ENCODE measurements at places on chromosomes 4 and X.

GRCh38 chr4:5827108-5828004 is 65.5 kb downstream of the CRMP1 start:
- DNase-seq = no peak

- DNase-seq = peak; percentile 90
These were observed at the start of gene FOXO4 for GRCh38 chrX:71095555-71095980. Gene FOXO4, plus strand, starts transcription at chrX:71095851. Its CDS starts 678 bp downstream, at chrX:71096529.

DNA sequence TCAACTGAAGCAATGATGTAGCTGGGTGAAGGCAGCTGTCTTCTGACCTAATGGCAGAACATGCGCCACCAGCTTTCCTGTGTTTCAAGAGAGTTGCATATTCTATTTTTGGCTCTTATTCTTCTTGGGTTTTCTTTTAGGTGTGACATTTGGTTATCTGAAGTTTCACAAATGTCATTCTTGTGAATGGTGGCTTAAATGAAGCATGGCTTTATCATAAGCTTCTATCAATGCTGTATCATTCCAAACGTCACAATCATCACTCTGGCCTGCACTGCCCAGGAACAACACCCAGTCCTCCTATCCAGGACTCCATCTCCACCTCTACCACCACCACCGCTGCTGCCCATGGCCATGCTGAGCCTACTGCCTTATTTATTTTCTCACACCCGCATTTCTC is 69.7 kb upstream of the WWC2 start:
- DNase-seq = no peak

DNA sequence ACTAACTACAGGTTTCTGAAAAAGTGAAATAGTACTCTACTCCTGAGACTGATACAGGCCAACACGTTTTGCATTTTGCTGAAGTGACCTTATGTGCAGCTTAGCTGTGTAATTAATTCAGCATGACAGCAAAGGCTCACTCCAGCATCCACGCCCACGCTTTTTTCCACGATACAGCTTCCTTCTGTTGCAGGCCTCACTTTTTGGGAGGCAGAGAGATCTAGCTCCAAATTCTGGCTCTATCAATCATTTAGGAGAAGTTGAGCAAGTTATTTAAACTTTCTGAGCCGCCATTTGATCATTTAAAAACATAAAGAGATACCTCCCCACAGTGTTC is 160.3 kb downstream of the AFAP1 start:
- DNase-seq = no peak

DNA sequence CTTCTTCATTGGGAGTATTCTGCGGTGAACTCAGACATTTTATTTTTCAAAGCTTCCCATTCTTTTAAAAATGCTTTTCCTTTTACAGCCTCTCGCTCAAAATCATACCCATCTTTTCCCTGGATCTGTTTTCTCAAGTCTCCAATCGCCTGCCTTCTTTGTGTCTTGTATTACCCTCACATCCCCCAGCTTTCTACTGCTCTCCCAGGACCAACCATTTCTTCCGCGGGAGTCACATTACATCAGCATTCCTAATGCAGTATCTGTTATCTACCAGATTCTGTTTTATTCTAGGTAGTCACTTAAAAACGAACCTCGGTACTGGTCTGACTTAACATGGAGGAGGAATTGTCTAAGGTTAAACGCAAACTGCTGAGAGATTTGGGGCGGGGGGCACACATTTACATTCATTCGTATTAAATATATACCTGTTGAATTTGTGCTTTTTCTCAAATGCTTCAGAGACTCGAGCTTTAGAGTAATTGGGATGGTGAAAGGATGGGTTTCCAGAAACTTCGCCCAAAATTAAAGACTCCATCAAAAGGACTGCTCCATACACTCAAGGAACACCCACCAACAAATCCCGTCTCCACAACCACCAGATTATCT is 493 bp upstream of the UCHL1 start:
- DNase-seq = peak; percentile 17

- DNase-seq = no peak
These were observed 192.7 kb downstream of the SPRY1 start for GRCh38 chr4:123589301-123589700.

- DNase-seq = no peak
These were observed 20.8 kb downstream of the CLCN4 start for GRCh38 chrX:10177601-10178000.

GRCh38 chrX:134634691-134635090 is 23.6 kb downstream of the PLAC1 start:
- DNase-seq = no peak

- no peak for DNase-seq
These were observed 168.2 kb upstream of the PPARGC1A start for GRCh38 chr4:24057915-24058559.

GRCh38 chrX:119025900-119026299 is 46.9 kb upstream of the CT47C1 start:
- DNase-seq = no peak

DNA sequence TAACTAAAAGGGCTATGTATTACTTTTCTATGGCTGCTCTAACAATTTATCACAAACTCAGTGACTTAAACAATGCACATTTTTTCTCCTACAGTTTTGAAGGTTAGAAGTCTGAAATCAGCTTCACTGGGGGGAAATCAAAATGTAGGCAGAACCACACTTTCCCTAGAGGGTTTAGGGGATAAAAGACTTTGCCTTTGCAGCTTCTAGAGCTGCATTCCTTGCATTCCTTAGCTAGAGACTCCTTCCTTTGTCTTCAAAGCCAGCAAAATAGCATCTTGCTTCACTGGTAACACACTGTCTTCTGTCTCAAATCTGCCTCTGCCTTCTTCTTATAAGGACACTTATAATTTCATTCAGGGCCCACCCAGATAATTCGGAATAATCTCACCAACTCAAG is 152.4 kb upstream of the SPIN4 start:
- no peak for DNase-seq

GRCh38 chrX:48025561-48025960 is 18.8 kb downstream of the SPACA5 start:
- peak; percentile 35 for DNase-seq

DNA sequence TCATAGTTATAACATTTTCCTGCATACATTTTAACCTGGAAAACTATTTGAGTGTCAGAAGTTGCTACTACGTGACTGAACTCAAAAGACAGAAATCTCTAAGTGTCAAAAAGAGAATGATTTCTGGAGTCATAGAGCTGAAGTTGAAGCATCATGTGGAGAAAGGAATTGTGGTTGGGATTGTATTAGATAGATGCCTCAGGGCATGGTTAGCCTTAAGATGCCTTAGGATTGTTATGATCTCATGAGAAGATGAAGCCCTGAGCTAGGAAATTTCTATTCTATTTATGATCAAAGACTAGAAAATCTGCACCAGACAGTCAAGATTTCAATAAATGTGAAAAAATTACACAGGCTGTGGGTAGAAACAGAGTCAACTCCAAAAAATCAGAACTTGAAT is 20.2 kb downstream of the EPGN start:
- no peak for DNase-seq

DNA sequence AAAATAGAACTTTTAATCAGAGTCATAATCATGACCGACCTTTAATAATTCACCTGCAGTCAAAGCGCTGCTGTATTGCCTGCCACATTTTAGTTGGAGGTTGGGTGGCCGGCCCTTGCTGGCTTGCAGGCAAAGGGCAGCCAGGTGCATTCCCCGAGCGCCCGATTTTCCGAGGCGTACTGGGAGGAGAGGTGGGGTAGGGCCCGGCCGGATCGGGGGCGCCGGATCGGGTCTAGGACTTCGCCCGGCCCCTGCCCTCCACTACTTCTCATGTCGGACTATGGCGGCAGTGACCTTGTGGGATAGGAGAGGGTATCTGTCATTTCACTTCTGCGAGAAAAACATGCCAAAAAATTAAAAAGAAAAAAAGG is 2.5 kb upstream of the RS1 start:
- peak; percentile 58 for DNase-seq

DNA sequence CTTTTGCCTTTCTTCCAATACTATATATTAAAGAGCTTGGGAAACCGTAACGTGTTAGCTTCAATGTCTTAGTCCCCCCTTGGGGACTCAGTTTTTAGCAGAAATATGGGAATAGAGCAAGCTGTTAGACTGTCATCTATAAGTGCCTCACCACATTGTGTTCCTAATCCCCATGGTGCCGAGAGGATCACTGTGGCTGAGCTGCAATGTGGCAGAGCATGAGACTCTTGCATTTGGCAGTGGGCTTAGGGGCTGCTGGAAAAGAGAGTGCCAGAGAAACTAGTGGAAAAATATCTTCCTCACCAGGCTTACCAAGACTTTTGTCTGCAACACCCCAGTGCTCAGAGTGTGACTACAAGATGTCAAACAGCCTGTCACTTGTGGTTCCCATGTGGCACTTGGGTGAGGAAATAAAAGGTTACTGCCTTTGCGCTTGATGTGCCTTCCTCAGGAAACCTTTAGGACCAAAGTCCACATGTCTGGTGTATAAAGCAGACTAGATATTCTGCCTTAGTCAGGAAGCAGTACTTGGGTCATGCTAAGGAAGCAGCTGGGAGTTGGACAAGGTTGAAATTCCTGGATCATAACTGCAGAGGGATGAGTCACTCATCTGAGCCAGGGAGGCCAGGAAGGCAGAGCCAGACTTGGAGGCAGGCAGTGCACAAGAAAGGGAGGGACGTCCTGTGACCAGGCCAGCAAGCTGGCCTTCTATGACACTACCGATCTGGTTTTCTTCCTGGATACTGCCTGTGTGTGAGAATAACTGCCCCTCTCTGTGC is 9.7 kb upstream of the MAGEA4 start:
- DNase-seq = no peak

- DNase-seq = no peak
These were observed 125.3 kb upstream of the LNX1 start for GRCh38 chr4:53716471-53717063.

GRCh38 chr4:16770710-16771285 is 127.6 kb downstream of the LDB2 start:
- no peak for DNase-seq

DNA sequence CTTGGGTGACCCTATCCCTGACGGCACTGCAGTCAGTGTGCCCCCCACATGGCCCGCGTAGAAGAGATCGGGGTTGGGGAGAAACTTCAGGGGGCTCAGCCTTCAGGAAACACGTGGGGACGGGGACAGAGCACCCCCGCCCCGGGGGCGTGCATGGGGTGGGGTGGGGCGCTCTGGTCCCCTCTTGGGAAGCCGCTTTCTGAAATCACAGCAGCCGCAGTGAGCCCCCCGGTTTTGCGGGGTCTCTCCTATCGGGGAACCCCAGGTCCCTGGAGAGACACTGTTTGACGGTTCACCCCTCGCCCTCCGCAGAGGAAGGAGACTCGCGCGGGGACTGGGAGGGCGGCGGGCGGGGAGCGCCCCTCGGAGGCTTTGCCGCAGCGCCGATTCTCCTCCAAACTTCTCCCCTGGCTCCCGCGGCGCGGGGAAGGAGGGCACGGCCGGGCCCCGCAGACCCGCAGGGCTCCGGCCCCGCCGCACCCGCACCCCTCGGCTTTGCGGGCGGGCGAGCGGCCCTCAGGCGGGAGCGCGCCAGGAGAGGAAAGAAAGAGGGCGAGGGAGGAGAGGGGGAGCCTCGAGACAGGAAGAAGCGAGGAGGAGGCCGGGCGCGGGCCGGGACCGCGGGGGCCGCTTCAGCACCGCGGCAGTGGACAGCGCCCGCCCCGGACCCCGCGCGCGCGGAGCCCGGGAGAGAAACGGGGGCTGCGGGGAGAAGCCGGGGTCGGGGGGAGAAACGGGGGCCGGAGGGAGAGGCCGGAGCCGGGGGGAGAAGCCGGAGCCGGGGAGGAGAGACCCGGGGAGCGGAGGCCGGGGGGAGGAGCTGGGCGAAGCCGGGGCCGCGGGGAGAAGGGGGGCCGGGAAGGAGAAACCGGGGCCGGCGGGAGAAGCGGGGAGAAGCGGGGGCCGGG is 612 bp downstream of the CPLX1 start:
- peak; percentile 38 for DNase-seq

- DNase-seq = no peak
These were observed 44.0 kb downstream of the RNF212 start for GRCh38 chr4:1069394-1069793.

GRCh38 chr4:171448919-171449481 is 364.2 kb upstream of the GALNTL6 start:
- DNase-seq = no peak

DNA sequence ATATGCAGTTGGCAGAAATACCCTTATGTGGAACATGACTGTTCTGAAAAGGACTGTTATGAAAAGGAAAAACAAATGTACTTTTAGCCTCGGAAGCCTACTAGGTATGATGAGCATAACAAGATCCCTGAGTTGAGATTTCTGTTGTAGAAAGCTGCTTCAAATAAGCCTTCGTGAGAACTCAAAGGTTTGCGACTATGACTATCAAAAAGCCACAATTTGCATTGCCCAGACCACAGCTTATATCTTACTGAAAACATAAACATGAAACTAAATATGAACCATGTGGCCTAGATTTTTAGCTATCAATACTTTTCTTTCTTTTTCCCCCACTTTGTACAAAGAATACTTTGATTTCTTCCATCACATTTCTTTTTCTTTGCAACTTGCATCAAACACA is 398.2 kb upstream of the LCORL start:
- no peak for DNase-seq

DNA sequence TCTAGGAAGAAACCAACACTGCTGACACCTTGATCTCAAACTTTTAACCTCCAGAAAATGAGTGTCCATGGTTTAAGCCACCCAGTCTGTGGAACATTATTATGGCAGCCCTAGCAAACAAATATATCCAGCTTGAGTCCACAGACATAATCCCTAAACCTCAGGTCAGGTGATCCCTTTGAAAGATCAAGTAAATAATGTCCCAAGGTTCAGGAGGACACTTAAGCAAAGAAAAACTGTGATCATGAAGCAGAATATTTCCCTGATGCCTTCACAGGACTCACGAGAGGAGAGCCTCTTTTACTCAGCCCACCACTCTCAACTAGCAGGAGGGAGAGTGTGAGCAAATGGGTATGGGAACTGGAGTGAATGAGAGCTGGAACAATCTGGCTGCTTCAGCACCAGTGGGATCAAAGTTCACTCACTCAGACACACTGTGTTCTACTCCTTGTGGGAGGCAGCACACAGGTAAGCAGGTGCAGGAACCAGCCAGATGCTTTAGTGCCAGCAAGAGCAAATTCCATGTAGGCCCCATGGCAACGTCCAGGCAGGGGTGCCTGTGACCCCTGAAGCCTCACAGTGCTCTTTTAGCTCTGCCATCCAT is 608.4 kb downstream of the RAB28 start:
- no peak for DNase-seq

DNA sequence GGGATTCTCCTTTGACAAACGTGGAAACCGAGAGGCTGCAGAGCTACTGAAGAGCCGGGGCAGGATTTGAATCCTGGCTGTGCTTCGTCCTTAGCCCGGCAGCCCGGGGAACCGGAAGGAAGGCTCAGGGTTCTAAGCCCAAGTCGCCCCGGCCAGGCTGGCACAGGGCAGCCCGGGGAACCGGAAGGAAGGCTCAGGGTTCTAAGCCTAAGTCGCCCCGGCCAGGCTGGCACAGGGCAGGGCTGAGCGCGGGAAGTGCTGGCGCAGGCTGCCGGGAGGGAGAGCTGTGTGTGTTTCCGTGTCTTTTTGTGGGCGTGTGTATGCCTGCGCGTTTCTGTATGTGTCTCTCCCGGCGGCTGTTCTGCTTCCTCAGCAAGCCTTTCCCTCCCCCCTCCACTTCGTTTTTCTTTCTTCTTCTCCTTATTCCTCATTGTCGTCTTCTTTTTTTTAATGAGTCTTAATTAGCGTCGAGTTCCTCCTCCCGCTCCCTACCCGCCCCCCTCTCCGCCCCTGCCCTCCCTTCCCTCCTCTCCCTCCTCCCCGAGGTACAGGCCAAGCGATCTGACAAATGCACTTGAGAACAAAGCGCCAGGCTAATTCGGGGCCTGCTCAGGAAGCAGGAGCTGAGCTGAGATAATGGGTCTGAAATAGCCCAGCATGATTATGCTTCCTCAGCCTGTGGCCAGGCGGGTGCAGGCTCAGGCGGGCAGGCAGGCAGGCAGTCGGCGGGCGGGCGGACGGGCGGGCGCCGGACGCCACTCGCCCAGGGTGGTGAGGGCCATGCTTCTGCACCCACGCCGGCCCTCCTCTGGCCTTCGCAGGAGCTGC is 65.9 kb downstream of the EFNB1 start:
- DNase-seq = no peak
